Motor neuron (in vitro differentiated cells): ENCODE measurements at places on chromosomes 2 and 18. TPM values are rescaled to one million over a fixed set of nuclear protein-coding genes. Genes with fewer than 3 reads are reported as not detected.

Gene NRP2
- total RNA-seq = 51.4 and 52.8 TPM in 2 replicates

Gene MOGAT1
- total RNA-seq = 0.21 TPM in 1 of 2 replicates, not detected in the other

Gene ABCA12
- 0.10 and 0.14 TPM in 2 replicates for total RNA-seq

Gene SLC4A3
- total RNA-seq = 1.7 and 2.1 TPM in 2 replicates

Gene RTP5
- 0.07 and 0.37 TPM in 2 replicates for total RNA-seq

Gene HAUS1
- total RNA-seq = 38.6 and 42.4 TPM in 2 replicates

Gene RNF144A
- total RNA-seq = 23.2 and 24.5 TPM in 2 replicates

Gene PLGLB2
- total RNA-seq = 0.57 and 0.87 TPM in 2 replicates

Gene COBLL1
- 0.96 and 1.2 TPM in 2 replicates for total RNA-seq

Gene CSRNP3
- total RNA-seq = 45.9 and 55.8 TPM in 2 replicates

Gene TUBB8B
- 0.36 TPM in 1 of 2 replicates, not detected in the other for total RNA-seq

Gene TSPYL6
- total RNA-seq = 0.99 and 1.7 TPM in 2 replicates

Gene SLC9A4
- total RNA-seq = 1.8 and 2.2 TPM in 2 replicates

Gene TTC21B
- total RNA-seq = 15.8 and 17.3 TPM in 2 replicates

Gene MZT2B
- total RNA-seq = 211 and 250 TPM in 2 replicates

Gene DSG4
- total RNA-seq = not detected in 2 replicates

Gene KIAA2012
- 0.15 and 0.24 TPM in 2 replicates for total RNA-seq

Gene CIDEA
- total RNA-seq = not detected in 2 replicates

Gene AMER3
- total RNA-seq = 7.7 and 9.2 TPM in 2 replicates
